Colonic mucosa (tissue), 4 donors: ENCODE measurements at places on chromosomes 6 and 20. TPM values are rescaled to one million over a fixed set of nuclear protein-coding genes. Genes with fewer than 3 reads are reported as not detected.

The SUMO4 gene
- total RNA-seq, result 1.4 TPM

The SAMD3 gene
- total RNA-seq, result 5.1 TPM

The FILIP1 gene
- 0.57 TPM for total RNA-seq

The PRKN gene
- 3.7 TPM for total RNA-seq

The ZSCAN12 gene
- total RNA-seq, result 4.5 TPM

The IL20RA gene
- 12.8 TPM for total RNA-seq

The PRSS35 gene
- total RNA-seq, result 0.11 TPM

The GSTA2 gene
- 0.35 TPM for total RNA-seq

The HSD17B8 gene
- 23.7 TPM for total RNA-seq

The VIP gene
- 10.9 TPM for total RNA-seq

The HS3ST5 gene
- 0.05 TPM for total RNA-seq

The PLA2G7 gene
- 2.9 TPM for total RNA-seq
